ENCODE measurements at places on chromosomes 3 and 15.

- no peak for DNase-seq
Observed at GRCh38 chr15:58260725-58261267, 122.6 kb downstream of the AQP9 start.

GRCh38 chr3:71582612-71583565 is 639 bp downstream of the FOXP1 start:
- peak; percentile 63 for DNase-seq

GRCh38 chr3:44265815-44266214 is 24.1 kb downstream of the TOPAZ1 start:
- DNase-seq, result no peak

DNA sequence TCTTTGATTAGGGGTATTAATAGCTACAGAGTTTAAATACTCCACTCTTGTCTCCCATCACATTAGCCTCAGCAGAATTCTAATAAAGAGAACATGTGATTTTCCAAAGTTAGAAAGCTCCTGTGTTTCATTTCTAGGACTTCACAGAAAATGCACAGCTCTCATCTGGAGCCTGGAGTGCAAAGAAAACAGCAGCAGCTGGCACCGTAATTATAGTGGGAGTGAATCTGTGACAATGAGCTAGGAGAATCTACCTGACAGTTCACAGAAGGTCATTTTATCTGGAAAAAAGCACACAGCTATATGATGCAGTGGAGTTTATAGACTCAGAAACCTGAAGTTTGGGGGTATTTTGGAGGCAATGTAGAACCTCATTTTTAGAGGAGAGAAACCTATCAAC is 5.4 kb upstream of the TRIM59 start:
- no peak for DNase-seq

GRCh38 chr15:80494351-80494751 is 90.2 kb downstream of the ARNT2 start:
- no peak for DNase-seq

GRCh38 chr3:156764751-156765150 is 61.4 kb upstream of the LEKR1 start:
- no peak for DNase-seq

GRCh38 chr3:99774467-99774866 is 43.2 kb upstream of the CMSS1 start:
- no peak for DNase-seq

DNA sequence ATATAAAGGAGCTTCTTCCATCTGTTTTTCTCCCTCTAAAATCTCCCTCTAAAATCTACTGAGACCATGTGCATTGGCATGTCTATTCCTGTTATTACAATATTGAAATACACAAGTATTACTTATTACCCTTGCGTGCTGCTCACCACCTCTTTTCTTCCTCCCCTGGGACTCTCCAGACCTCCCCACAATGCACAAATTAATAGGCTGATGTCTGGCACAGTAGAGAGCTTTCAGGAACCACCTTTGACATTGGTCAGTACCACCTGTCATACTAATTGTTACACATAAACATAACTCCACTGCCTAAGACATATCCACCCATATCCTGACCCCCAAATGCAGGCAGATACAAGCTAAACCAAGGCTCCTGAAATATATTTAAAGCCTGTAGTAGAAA is 722.6 kb downstream of the FHIT start:
- DNase-seq, result no peak

DNA sequence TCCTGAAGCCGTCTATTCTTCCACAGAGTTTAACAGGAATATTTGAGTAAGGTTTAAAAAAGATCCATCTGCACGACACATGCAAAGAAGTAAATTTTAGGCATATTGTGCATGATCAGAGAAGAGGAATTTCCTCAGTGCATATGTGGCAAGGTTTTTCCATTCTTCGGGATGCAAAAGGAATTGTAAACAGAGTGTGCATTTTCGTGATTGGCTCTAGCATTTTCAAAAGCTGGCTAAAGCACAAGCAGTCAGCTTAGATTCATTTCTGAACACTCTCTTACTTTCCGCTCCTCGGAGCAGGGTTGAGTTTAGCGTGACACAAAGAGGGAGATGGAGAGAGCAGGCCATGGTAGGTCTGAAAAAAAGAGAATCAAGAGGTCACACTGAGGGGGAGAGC is 128.2 kb downstream of the ADAMTS9 start:
- DNase-seq, result no peak

- DNase-seq, result no peak
Observed at GRCh38 chr15:41809121-41809520, 18.8 kb upstream of the JMJD7 start.

DNA sequence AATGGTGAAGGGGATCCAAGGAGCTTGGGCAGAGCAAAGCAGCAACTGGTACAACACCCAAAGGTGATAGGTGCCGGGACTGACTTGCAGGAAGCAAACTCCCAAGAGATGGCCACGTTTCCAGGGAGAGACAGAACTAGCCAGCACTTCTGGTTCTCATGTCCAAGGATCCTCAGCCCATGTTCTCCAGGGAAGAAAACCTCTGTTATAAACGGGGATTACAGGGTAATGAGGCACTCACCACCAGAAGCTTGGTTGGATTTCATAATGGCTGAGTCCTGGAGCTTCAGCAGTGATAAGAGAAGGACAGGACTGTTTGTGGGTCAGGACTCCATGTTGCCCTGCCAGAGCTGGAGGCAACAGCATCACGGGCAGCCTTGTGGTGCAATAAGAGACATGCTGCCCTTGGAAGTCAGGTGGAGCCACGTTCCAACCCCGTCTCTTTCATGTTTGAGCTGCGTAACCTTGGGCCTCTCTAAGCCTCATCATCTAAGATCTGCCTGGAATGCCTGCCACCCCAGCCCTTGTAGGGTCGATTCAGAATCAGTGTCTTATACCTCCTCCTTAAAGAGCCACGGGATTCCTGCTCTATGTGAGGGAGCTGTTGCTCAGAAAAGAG is 181.0 kb downstream of the ABHD5 start:
- DNase-seq, result no peak

DNA sequence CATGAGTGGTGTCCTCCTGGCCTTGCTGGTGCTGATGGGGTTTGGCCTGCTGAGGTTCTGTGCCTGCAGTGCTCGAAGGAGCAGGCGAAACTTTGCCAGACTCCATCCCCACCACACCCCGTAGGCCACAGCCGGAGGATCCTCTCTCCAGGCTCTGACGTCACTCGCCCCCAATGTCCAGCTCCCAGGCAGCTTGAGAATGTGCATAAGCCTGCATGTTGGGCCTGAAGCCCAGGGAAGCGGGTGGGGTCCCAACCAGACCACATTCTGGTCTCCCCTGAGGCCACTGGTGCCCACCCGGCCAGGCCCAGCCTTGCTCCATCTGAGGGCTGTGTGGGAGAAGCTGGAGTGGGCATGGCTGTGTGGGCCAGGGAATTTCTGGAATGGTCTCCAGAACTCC is 109.8 kb downstream of the ASB7 start:
- DNase-seq, result no peak

GRCh38 chr15:75036212-75036616 is 12.8 kb downstream of the PPCDC start:
- DNase-seq, result no peak

- no peak for DNase-seq
Observed at GRCh38 chr3:126682009-126682408, 22.0 kb upstream of the CHCHD6 start.

GRCh38 chr3:177929310-177929709 is 606.9 kb upstream of the KCNMB2 start:
- no peak for DNase-seq

- DNase-seq, result peak; percentile 62
Observed at GRCh38 chr15:82298520-82298919, 35.9 kb downstream of the SAXO2 start.

DNA sequence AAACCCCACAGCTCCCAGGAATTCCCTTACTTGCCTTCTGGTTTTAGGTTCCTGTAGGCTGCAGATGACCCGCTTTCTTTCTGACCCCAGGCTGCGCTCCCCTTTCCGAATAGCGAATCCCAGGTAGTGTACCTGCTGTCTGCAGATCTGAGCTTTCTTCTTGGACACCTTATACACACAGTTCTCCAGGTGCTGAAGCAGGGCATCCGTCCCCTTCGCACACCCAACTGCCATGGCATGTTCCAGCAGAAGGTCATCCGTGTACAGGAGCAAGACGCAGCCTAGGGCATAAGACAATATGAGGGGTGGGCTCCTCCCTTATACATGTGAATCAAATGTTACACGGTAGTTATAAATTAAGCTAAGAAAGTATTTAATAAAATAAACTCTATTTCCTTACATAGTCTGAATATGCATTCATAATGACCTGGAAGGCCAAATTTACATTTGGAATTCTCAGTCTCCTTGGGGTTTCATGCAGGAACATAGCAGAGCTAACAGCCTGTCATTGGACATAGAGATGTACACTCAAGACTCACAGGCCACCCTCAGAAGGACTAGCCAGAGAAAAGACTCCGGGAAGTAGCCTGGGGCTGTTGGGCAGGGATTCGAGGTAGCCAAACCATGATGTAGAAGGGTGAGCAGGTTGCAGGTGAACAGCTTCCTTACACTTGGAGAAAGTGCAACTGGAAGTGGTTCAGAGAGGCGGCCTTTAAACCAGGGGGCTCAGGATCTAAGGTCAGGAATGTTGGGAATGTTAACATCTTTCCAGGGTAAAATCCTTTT is 8.2 kb upstream of the DNAAF4 start:
- no peak for DNase-seq
